ENCODE measurements at places on chromosomes 1 and 21.

DNA sequence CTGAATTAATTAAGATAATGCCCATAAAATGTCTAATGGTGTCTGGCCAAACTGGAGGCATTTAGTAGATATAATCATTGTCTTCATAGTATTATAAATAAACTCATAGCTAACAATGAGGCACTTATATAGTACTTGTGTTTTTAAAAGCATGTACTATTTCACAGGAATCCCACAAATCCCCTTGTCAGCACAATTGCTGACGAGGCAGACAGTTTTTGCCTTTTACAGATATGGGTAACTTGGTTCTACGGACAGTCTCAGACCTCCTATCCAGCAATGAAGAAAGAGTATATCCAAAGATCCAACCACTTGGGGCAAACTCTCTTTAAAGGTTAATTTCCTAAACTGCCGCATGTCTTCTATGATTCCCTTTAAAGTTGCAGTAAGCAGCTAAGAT, 73.7 kb downstream of the ATP1B1 start:
- DNase-seq, result no peak

DNA sequence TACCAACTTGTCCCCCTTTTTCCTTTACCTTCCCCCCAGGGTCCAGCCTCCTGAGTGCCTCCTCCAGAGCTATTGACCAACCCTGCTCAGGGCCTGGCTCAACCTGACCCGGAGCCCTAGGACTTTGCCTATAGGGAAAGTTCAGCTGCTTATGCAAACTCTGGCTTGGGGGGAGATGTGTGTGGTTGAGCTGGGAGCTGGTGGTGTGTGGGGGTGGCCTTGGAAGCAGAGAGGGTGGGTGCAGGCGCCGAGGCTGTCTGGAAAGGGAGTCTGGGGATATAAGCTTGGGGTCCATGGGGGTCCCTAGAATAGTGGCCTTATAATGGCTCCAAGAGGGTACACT, 14.1 kb downstream of the KCNQ4 start:
- no peak for DNase-seq

- no peak for DNase-seq
These were observed 134.8 kb downstream of the FGGY start for GRCh38 chr1:59431566-59432294.

DNA sequence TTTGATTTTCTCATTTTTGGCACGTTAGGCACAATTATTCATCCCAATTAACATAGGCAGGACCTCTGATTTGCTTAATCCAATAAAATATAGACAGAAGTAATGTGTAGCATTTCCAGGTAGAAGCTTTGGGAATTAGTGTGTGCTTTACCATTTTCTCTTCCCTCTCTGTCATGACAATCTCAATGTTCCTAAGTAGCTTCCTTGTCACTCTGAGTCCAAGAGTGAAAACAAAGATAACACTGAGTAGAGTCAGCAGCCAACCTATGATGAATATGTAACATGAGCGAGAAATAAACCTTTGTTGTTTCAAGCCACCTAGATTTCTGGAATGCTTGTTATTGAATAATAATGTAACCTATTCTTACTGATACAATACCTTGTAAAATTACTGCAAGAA, 283.8 kb downstream of the OMA1 start:
- DNase-seq, result no peak

- no peak for DNase-seq
These were observed 4.2 kb downstream of the WNT9A start for GRCh38 chr1:227943381-227944089.

DNA sequence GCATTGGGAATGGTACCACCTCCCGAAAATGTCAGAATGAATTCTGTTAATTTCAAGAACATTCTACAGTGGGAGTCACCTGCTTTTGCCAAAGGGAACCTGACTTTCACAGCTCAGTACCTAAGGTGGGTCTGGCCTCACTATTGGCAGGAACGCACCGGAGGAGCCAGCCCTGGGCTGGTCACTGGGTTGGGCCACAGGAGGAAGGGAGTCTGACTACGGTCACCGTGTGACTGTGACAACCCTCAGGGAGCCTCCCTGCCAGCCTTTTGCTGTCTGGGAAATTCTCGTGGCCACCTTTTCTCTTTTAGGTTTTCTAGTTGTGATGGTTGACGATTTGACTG, 2.2 kb downstream of the IL10RB start:
- no peak for DNase-seq

All from iPS DF 19.7 (cell line).